Progenitor cell of endocrine pancreas (in vitro differentiated cells): ENCODE measurements at places on chromosomes 1 and 21. TPM values are rescaled to one million over a fixed set of nuclear protein-coding genes. Genes with fewer than 3 reads are reported as not detected.

HSD11B1 gene
- total RNA-seq, result not detected in 2 replicates

GRCh38 chr1:201591981-201592380 lies 53.1 kb downstream of the NAV1 start:
- no peak for DNase-seq
- no peaks in the 10 kb centered on the region for H3K27me3 ChIP-seq
- H3K27ac ChIP-seq, result no peak overlapping the region
- H3K36me3 ChIP-seq, result no peaks in the 10 kb centered on the region
- no peak overlapping the region for H3K4me3 ChIP-seq

DNA sequence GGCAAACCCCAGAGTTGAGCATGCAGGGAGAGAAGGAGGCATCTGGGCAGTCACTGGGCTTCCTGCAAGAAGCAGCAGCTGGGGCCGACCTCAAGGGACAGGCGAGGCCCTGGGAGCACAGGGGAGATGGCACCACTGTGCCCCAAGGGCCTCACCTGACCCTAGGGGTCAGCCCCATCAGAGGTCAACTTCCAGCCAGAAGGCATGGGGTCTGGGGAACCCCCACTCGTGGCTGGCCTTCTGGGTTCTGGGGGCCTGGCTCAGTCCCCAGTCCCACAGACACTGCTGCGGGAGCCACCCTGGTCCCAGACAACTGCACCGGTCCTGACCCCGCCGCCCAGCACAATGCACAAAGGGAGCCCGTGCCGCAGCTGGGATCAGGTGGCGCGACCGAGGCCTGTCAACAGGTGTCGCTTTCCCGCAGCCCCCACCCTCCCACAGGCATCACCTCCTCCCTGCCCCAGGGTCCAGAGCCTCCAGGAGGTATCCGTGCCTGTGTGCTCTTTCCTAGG lies 6.2 kb downstream of the WNT9A start:
- H3K36me3 ChIP-seq, result no peaks in the 10 kb centered on the region
- peaks cover 1% of the 10 kb centered on the region for H3K4me1 ChIP-seq
- no peak overlapping the region for H3K27ac ChIP-seq
- no peak for DNase-seq

SEC16B gene
- total RNA-seq, result 0.67 and 1.5 TPM in 2 replicates

DNA sequence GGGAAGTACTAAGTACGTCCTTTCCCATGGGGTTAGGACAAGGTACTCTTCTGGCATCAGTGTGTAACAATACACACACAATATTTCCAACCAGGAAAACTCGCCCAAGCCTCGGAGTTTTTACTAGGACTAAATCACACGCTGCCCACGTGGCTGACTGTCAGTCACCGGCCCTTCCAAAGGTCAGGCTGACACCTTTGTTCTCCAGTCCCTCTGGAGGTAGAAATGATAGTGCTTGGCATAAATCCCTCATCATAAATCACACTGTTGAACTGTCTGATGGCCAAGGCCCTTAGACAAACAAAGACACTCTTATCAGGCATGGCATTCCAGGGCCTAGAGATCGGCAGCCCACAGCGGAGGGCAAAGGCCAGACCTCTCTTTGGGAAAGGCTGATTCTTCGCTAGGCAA lies 16.9 kb upstream of the SLAMF9 start:
- DNase-seq, result no peak
- H3K4me1 ChIP-seq, result peaks cover 20% of the 10 kb centered on the region
- H3K36me3 ChIP-seq, result no peaks in the 10 kb centered on the region

TFF3 gene
- total RNA-seq, result 40.1 and 40.3 TPM in 2 replicates

FCRL6 gene
- not detected in 2 replicates for total RNA-seq

- H3K36me3 ChIP-seq, result no peaks in the 10 kb centered on the region
- H3K27me3 ChIP-seq, result peaks cover 3% of the 10 kb centered on the region
- peak overlapping the region; percentile 90 for H3K4me3 ChIP-seq
- peak overlapping the region; percentile 82 for H3K27ac ChIP-seq
- DNase-seq, result no peak
- peaks cover 17% of the 10 kb centered on the region for H3K4me1 ChIP-seq
Observed at GRCh38 chr1:56644064-56644918, 823 bp upstream of the PRKAA2 start.

DNA sequence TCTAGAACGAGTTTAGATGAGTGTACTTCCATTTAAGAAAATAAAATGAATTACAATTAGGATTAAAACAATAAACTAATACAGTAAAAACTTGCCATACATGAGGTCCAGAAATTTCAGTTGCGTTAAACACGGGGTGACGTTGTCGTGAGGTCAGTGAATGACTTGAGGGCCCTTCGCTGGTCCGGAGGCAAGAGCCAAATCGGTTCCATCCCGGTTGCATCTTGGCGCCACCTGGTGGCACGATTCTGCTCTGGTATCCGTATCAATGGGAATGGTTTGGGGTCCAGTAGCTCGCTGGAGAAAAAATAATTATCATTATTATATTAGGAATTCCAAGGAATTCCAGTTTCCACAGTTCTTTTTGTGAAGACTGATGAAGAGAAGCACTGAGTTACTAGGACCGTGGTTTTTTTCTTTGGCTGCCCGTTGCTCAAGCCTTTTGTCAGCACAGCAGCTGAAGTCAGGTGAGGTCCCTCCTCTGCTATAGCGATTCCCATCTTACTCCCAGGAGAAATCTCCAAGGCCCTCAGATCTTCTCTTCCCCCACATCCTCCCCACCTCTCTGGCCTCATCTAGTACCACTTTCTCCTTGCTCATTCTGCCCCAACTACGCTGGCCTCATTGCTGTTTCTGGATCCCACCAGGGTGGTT lies 161.4 kb downstream of the SLC35F3 start:
- H3K27me3 ChIP-seq, result peaks cover 6% of the 10 kb centered on the region
- H3K4me1 ChIP-seq, result peaks cover 12% of the 10 kb centered on the region
- H3K4me3 ChIP-seq, result no peak overlapping the region
- H3K36me3 ChIP-seq, result peaks cover 5% of the 10 kb centered on the region
- no peak overlapping the region for H3K27ac ChIP-seq
- DNase-seq, result peak; percentile 64

GRCh38 chr1:42815941-42816584 lies 859 bp upstream of the ERMAP start:
- DNase-seq, result no peak
- peaks cover 16% of the 10 kb centered on the region for H3K36me3 ChIP-seq
- peaks cover 9% of the 10 kb centered on the region for H3K4me1 ChIP-seq
- H3K27ac ChIP-seq, result peak overlapping the region; percentile 97

SLFNL1 gene
- 0.95 and 1.0 TPM in 2 replicates for total RNA-seq

GRCh38 chr1:110339407-110340206 lies 430 bp downstream of the RBM15 start:
- H3K27me3 ChIP-seq, result peaks cover 3% of the 10 kb centered on the region
- H3K27ac ChIP-seq, result no peak overlapping the region
- H3K4me3 ChIP-seq, result no peak overlapping the region
- peaks cover 23% of the 10 kb centered on the region for H3K36me3 ChIP-seq
- peaks cover 48% of the 10 kb centered on the region for H3K4me1 ChIP-seq

DNA sequence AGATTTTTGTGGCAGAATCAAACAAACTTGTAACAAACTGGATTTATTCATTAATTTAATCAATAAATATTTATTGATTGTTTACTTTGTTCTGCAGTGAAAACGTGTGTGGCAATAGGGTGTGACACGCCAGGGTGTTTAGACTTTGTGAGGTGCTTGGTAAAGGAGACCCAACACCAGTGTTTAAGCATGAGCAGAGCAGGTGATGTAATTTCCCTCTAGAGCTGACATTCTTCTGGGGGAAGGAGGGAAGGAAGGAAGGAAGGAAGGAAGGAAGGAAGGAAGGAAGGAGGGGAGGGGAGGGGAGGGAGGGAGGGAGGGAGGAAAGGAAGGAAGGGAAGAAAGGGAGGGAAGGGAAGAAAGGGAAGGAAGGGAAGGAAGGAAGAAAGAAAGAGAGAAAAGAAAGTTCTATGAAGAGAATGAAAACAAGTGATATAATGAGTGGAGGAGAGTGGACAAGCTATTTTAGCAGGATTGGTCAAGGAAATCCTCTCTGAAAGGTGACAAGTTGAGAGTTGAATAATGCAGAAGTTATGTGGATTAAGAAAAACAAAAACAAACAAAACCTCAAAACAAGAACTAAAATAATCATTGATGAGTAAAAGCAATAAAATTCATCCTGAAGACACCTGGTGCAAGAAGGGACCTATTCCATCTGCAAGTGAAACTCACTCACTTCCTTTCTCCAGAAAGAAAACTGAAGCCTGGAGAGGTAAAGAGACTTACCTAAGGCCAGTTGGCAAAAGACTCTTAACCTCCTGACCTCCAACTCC lies 60.8 kb downstream of the TSEN15 start:
- DNase-seq, result no peak
- no peak overlapping the region for H3K4me3 ChIP-seq
- no peak overlapping the region for H3K27ac ChIP-seq

GRCh38 chr1:152182431-152182830 lies 23.4 kb upstream of the RPTN start:
- peaks cover 22% of the 10 kb centered on the region for H3K27me3 ChIP-seq
- no peaks in the 10 kb centered on the region for H3K36me3 ChIP-seq
- H3K4me3 ChIP-seq, result no peak overlapping the region
- DNase-seq, result no peak

NCF2 gene
- 0.67 and 1.7 TPM in 2 replicates for total RNA-seq

DNA sequence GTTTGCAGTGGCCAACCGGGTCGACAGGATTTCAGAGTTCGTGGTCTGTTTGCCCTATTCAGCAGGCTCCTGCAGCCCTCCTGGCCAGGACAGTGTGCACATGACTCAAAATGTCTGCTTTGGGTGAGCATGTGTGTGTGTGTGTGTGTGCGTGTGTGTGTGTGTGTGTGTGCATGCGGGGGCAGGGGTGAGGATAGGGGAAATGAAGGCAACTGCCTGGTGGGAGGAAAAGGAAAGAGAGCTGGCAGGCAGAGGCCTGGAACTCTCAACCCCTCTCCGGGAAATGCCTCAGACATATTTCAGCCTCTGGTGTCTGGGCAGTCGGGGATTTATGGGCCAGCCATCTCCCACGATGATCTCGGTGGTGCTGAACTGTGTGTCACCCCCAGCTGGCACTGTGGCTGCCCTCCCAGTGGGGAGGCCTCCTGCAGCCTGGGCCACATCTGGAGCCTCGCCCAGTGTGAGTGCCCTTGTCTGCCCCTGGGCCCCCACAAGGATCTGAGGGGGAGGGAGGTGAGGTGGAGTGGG lies 15.2 kb downstream of the CDCP2 start:
- DNase-seq, result no peak
- H3K4me1 ChIP-seq, result peaks cover 16% of the 10 kb centered on the region
- peaks cover 4% of the 10 kb centered on the region for H3K27me3 ChIP-seq
- H3K4me3 ChIP-seq, result no peak overlapping the region

AGMAT gene
- total RNA-seq, result 3.1 and 4.0 TPM in 2 replicates

DNA sequence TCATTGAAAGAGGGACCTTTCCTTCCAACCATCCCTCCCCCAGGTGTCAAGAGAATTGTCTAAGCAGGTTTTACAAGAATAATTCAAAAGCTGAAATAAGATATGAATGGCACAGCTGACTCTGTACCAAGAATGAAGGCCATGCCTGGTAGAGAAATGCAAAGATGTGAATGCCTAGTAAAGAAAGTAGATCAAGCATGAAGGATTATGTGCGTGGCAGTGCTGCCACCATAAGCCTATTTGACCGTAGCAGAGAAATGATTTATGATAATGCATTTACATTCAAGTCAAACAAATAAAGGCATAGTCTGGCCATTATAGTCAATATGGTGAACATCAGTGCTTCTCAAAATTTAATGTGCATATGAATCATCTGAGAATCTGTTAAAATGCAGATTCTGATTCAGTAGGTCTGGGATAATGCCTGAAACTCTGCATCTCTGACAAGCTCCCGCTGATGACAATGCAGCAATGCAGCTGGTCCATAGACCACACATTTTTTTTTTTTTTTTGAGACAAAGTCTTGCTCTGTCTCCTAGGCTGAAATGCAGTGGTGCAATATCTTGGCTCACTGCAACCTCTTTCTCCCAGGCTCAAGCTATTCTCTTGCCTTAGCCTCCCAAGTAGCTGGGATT lies 16.6 kb upstream of the CLCA4 start:
- no peaks in the 10 kb centered on the region for H3K27me3 ChIP-seq
- H3K27ac ChIP-seq, result no peak overlapping the region
- no peak overlapping the region for H3K4me3 ChIP-seq
- no peak for DNase-seq
- H3K4me1 ChIP-seq, result no peaks in the 10 kb centered on the region

FCGR1A gene
- not detected in 2 replicates for total RNA-seq

DNA sequence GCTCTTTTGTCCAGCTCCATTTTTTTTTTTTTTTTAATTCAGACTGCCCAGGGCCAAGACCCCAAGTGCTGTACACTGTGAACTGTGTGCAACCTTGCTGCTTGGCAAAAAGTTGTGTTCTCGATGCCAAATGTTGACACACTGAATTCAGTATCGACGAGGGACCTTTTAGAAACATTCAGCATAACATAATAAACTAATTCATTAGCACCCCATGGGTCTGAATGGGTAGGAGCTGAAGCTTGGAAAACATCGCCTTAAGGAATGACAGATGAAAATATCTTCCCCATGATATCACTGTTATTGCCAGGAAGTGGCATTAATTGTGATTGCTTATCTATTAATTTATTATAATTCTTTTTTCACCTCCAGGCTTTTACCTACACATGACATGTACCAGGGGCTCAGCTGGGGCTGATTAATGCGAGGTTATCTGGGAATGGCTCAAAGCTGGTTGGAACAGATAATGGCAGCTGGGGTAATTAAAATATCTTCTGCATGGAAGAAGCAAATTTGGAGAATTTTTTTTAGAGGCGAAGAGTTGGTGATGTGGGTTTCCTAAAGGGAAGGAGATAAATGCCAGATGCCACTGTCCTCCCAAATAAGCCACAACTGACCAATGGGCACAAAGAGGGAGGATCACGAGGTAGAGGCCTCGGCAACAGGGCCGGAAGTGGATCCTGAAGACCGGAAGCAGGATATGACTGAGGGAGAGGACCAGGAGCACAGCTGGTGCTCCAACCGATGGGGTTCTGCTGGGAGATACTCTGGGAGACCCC lies 169.3 kb downstream of the GRIK3 start:
- no peak for DNase-seq
- peaks cover 13% of the 10 kb centered on the region for H3K27me3 ChIP-seq
- H3K36me3 ChIP-seq, result no peaks in the 10 kb centered on the region
- no peaks in the 10 kb centered on the region for H3K4me1 ChIP-seq

- H3K27ac ChIP-seq, result peak overlapping the region; percentile 99
- no peaks in the 10 kb centered on the region for H3K27me3 ChIP-seq
- peaks cover 31% of the 10 kb centered on the region for H3K4me1 ChIP-seq
Observed at GRCh38 chr1:168137515-168137821, 738 bp upstream of the GPR161 start.

- DNase-seq, result no peak
- H3K4me1 ChIP-seq, result peaks cover under 1% of the 10 kb centered on the region
- peak overlapping the region; percentile 31 for H3K27ac ChIP-seq
- no peaks in the 10 kb centered on the region for H3K27me3 ChIP-seq
- H3K36me3 ChIP-seq, result peaks cover 11% of the 10 kb centered on the region
- no peak overlapping the region for H3K4me3 ChIP-seq
Observed at GRCh38 chr1:161958425-161958824, 65.2 kb downstream of the OLFML2B start.

GRCh38 chr1:180751921-180752320 lies 120.1 kb downstream of the XPR1 start:
- H3K27ac ChIP-seq, result no peak overlapping the region
- peaks cover 4% of the 10 kb centered on the region for H3K36me3 ChIP-seq
- peaks cover 1% of the 10 kb centered on the region for H3K4me1 ChIP-seq

DNA sequence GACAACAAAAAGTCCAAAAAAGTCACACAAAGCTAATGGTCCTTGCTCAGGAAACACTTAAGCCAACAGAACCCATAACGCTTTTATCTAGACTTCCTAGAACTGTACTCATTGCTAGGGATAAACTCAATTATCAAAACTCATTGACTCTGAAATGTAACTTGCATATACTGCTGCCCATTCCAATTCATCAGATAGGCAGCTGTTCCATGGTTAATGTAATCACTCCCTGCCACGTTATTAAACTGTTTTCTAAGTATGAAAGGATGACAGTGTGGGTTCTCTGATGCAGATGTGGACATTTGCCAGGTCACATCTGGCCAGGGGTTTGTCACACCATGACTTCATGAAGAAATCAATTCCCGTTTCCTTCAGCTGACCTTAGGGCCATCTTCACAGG lies 30.3 kb upstream of the DNAJC11 start:
- no peaks in the 10 kb centered on the region for H3K36me3 ChIP-seq
- H3K27ac ChIP-seq, result no peak overlapping the region
- no peaks in the 10 kb centered on the region for H3K4me1 ChIP-seq
